ENCODE measurements at places on chromosomes 11 and 22. TPM values are rescaled to one million over a fixed set of nuclear protein-coding genes. Genes with fewer than 3 reads are reported as not detected.

GRCh38 chr11:12198251-12199222 lies 88.1 kb downstream of the MICAL2 start:
- H3K4me3 ChIP-seq, result no peak overlapping the region
- no peak for DNase-seq
- H3K36me3 ChIP-seq, result no peaks in the 10 kb centered on the region
- H3K27me3 ChIP-seq, result no peaks in the 10 kb centered on the region
- H3K27ac ChIP-seq, result no peak overlapping the region

DNA sequence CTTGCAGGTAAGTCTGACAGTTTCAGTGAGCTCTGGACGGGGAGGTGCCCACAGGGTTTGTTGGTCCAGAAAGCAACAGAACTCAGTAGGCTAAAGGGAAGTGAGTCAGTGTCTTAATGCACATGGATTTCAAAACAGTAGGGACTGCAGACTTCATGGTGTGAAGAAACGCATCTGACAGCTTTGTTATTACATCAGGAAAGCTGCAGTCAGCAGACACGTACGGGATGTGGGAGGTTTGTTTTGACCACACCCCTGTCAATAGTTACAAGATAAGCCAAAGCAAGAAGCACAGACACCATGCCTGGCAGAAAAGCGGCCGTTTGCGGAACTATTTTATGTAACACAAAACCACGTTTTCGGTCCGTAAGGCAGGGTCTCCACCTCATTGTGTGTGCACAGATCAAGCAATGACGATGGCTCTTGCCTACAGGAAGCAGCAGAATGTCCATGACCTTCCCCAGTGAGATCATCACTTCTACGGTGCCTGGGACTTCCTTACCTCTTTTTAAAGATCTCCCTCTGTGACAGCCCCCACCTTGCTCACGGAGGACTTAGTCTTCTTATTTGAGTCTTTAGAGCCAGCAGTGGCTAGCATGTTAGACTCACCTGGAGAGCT lies 58.2 kb upstream of the FTH1 start:
- H3K4me3 ChIP-seq, result no peak overlapping the region
- H3K36me3 ChIP-seq, result no peaks in the 10 kb centered on the region

- H3K4me1 ChIP-seq, result no peaks in the 10 kb centered on the region
- DNase-seq, result no peak
- H3K27me3 ChIP-seq, result peaks cover 15% of the 10 kb centered on the region
- no peak overlapping the region for H3K4me3 ChIP-seq
- H3K27ac ChIP-seq, result no peak overlapping the region
Observed at GRCh38 chr11:129386795-129387397, 11.2 kb downstream of the BARX2 start.

REXO2 gene
- total RNA-seq, result 124 TPM

DNA sequence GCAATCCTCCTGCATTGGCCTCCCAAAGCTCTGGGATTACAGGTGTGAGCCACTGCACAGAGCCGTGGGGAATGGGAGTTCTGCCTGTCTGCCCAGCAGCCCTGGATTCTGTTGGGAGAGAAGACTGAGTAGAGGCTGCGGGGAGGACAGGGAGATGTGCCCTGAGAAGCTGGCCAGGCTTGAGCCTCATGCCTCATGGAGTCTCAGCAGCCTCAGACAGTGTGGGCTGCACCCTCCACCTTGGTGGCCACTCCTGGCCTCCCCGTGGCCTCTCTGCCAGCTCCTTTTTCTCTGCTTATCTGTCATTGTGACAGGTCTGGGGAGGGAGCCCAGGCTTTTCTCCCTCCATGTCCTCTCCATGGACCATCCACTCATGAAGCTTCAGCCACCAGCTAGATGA lies 43.2 kb downstream of the DKK3 start:
- DNase-seq, result no peak
- no peaks in the 10 kb centered on the region for H3K4me1 ChIP-seq
- H3K36me3 ChIP-seq, result no peaks in the 10 kb centered on the region
- H3K27ac ChIP-seq, result no peak overlapping the region
- no peak overlapping the region for H3K4me3 ChIP-seq
- no peaks in the 10 kb centered on the region for H3K27me3 ChIP-seq

GRCh38 chr22:28106617-28107016 lies 187.6 kb upstream of the PITPNB start:
- no peak for DNase-seq
- H3K27me3 ChIP-seq, result no peaks in the 10 kb centered on the region
- H3K27ac ChIP-seq, result no peak overlapping the region
- H3K4me3 ChIP-seq, result no peak overlapping the region
- no peaks in the 10 kb centered on the region for H3K36me3 ChIP-seq

NPTXR gene
- 1.2 TPM for total RNA-seq
